Coronary artery (tissue), 2 donors: ENCODE measurements at places on chromosomes 11 and 22.

- no peak for DNase-seq
Observed at GRCh38 chr22:17213976-17214375, 5.3 kb downstream of the ADA2 start.

GRCh38 chr11:117823294-117823945 is 1.1 kb downstream of the FXYD2 start:
- peak; percentile 78 for DNase-seq

- DNase-seq = no peak
Observed at GRCh38 chr22:36562261-36562835, 33.4 kb upstream of the EIF3D start.

GRCh38 chr11:66619080-66619554 is 2.7 kb downstream of the RBM14 start:
- DNase-seq = no peak

- no peak for DNase-seq
Observed at GRCh38 chr11:94106716-94107115, 21.9 kb upstream of the PANX1 start.

DNA sequence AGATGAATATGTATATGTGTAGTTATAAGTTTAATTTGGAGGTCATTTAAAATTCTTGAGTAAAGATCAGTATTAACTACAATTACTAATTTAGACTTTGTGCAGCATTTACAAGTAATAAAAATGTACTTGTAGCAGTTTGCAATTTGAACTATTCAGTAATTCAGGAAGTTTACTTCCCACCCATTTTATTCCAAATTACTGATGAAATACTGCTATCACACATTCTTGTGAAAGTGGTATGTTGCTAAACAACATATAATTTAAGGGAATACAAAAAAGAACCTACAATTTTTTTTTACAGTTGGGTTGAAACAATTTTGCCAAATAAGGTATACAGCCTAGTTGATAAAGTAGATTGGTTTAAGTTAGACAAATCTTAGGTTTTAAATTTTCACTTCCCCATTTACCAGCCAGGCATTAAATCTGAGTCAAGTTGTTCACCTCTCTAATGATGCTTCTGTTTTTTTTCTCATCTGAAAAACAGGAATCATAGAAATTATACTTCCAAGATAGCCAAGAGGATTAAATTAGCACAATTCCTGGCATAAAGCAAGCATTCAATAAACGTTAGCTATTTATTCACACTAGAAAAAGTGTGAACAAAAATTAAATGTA is 45.3 kb downstream of the ZBTB44 start:
- DNase-seq = no peak

DNA sequence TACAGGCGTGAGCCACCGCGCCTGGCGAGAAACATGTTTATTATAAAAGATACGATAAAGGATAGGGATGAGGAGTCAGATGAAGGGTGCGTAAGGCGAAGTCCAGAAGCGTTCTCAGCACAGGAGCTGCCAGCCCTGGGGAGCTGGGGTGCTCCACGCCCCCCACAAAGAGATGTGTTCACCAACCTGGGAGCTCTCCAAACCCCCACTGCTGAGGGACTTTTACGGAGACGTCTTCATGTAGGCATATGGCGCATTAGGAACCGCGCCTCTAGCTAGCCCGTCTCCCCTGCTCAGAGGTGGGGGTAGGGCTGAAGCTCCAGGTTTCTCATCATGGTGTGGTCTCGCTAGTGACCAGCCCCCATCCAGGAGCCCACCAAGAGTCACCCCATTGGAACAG is 8.4 kb upstream of the ZBED4 start:
- DNase-seq = no peak

DNA sequence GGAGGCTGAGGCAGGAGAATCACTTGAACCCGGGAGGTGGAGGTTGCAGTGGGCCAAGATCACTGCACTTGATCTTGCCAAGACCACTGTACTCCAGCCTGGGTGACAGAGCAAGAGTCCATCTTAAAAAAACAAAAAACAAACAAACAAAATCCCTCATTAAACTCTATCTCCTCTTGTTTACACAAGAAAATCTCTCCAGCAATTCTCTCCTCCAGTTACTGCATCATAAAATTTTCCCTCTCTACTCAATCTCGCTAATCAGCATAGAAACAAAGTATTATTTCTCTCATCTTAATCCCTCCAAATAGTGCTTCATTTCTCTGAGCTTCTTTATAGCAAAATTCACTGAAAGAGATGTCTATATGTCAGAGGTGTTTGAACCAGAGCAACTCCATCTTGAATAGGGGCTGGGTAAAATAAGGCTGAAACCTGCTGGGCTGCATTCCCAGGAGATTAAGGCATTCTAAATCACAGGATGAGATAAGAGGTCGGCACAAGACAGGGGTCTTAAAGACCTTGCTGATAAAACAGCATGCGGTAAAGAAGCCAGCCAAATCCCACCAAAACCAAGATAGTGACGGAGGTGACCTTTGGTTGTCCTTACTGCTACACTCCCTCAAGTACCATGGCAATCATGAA is 19.8 kb downstream of the MTMR2 start:
- DNase-seq = no peak

GRCh38 chr22:23380230-23380573 is 199.9 kb downstream of the IGLL1 start:
- DNase-seq = no peak

DNA sequence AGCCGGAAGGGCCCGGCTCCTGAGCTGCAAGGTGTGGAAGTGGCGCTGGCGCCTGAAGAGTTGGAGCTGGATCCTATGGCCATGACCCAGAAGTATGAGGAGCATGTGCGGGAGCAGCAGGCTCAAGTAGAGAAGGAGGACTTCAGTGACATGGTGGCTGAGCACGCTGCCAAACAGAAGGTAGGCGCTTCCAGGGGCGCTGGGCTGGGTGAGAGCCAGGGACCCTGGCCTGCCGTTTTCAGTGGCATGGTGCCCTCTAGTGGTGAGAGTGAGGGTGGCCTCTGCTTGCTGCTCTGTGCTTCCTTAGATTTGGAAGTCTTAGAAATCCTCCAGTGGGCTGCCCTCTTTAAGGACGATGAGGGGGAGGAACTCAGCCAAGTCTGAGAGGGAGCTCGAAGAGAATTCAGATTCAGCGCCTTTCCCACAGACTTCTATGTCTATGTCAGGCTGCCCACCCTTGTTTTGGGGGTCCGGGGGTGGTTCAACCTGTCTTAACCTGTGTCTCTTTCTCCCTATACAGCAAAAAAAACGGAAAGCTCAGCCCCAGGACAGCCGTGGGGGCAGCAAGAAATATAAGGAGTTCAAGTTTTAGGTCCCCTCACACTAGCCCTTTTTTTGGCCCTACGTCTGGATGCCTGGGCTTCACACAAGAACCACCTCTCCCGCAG is 1.8 kb upstream of the PACS1 start:
- no peak for DNase-seq

GRCh38 chr11:62069374-62069773 is 54.4 kb upstream of the INCENP start:
- no peak for DNase-seq

- DNase-seq = no peak
Observed at GRCh38 chr22:35792506-35792905, 74.8 kb downstream of the APOL5 start.

GRCh38 chr11:62125316-62125715 is 1.5 kb downstream of the INCENP start:
- no peak for DNase-seq

DNA sequence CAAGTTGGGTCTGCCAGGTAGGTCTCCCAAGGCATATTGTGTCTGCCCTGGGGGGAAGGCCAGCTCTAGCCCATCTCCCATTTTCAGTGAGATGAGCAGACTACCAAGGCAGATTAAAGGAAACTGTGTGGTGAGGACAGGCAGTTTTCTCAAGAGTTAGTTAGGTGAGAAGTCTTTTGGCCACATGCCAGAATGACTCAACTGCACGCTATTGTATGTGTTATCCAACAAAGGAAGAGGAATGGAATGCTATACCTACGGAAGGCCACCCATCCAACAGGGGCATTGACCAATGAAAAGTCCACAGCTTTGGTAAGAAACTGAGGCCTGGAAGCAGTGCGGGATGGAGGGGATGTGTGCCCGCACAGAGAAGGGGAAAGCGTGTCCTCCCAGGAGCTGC is 941.7 kb downstream of the NTM start:
- no peak for DNase-seq

DNA sequence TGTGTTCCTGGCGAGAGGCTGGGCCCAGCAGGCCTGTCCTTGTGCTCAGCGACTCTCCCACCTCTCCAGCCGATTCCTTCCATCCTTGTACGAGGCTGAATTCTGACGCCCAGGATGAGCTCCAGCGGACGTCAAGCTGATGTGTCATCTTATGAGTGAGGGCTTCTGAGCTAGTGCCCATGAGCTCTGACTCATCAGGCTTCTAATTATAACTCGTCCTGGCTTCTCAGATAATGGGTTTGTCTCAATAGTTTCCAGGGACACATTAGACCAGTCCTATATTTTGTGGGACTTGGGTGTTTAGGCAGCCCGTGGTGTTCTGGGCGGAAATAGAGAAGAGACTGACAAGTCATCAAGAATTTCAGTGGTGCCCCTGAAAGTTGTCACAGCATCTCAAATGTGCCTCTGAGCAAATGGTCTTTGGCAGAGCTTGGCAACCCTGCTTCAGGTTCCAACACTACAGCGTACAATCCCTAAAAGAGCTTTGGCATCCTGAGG is 108.2 kb upstream of the CD44 start:
- peak; percentile 83 for DNase-seq

DNA sequence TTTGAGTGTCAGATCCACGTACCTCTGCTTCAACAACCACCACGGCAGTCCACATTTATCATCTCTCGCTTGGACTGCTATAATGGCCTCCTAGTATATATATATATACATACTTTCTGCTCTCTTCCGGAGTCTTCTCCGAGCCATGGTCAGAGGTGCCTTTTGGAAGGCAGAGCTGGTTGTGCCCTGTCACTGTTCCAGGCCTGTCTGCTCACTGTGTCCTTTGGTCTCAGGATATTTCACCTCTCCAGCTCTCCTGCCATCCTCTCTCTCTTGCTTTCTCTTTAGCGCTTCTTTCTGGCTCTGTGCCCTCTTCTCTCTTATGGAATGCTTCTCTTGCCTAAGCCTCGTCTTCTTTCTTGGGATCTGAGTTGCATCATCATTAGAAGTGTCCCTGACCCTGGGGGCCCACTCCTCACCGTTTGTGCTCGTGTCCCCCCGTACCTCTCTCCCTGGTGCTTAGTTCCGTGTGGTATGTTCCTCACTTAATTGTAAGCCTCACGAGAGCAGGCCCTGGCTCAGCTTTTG is 86.1 kb upstream of the RASSF10 start:
- no peak for DNase-seq

- no peak for DNase-seq
Observed at GRCh38 chr11:32932196-32932595, 39.6 kb downstream of the QSER1 start.

DNA sequence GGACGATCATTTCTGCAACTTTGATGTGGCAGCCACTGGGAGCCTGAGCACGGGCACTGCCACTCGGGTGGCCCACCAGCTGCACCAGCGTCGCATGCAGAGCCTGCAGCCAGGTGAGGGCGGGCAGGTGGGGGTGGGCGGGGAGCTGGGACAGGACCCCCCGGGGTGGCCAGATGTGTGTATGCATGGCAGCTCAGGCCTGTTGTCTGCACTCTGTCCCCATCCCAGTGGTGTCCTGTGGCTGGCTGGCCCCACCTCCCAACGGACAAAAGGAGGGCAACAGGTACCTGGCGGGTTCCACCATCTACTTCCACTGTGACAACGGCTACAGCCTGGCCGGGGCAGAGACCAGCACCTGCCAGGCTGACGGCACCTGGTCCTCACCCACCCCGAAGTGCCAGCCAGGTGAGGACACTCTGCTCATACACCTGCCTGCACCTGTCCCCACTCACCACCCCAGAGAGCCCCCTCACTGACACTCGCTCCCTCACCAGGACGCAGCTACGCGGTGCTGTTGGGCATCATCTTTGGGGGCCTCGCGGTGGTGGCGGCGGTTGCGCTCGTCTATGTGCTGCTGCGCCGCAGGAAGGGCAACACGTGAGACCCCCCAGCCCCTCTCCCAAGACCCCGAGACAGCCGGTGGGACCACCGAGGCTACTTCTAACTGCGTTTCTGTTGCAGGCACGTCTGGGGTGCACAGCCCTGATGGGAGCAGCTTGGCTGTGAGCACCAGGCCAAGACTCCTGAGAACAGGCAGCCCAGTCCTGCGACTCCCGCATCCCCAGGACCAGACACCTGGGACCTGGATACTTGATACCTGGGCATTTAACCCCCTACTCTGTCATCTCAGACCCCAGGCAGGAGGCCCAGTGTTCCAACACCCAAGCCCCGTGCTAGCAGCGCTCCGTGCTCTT is 6.7 kb downstream of the SUSD2 start:
- DNase-seq = no peak

DNA sequence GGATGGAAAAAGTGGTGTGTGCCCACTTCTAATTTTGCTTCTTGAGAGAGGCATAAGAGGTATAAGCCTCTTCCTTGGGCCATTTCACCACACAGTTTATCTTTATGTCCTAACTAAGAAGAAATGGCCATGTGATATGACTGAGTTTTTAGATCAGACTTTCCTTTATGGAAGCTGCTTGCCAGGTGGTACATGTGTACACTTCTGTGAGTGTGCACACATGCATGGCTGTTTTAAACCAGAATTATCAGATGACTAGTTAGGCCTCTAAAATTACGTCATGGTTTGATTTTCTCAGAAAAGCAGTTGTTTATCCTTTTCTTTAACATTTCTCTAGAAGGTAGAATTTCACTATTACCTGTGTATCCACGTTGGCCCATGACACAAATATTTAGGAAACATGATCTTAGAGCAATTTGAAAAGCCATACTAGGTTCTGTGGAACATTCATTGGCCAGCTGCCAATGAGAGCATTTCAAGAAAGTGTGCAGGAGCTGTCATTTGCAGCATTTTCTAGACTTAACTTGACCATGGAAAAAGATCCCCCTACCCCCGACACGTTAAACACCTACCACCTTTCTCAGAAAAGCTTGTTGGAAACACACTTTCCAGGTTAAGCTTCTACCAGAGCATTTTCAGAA is 109.2 kb upstream of the GAL start:
- DNase-seq = no peak

- DNase-seq = no peak
Observed at GRCh38 chr22:22058633-22059290, 76.2 kb upstream of the TOP3B start.

GRCh38 chr11:6717426-6717825 is 34.3 kb upstream of the MRPL17 start:
- DNase-seq = no peak

DNA sequence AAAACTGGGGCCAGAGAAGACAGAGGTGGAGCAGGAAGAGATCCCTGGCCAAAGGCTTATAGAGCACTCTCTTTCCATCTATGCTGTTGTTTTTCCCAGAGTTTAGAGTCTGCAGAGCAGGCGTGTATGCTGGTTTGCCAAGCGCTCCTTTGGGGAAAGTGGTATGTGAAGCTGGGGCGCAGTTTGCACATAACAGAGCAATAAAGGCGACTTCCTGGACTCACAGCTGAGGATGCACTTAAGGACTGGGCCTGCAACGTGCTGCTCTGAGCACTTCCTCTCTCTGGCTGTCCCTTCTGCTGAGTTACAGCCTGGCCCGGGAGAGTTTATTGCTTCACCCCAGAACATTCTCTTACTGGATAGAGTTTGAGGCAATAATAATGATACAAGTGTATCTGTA is 41.7 kb downstream of the THAP12 start:
- DNase-seq = no peak

GRCh38 chr22:50298937-50299784 is 8.3 kb downstream of the PLXNB2 start:
- DNase-seq = no peak
